ENCODE measurements at places on chromosomes 4 and X.

- peak; percentile 93 for DNase-seq
These were observed 20.7 kb downstream of the ACE2 start for GRCh38 chrX:15579778-15580747.

DNA sequence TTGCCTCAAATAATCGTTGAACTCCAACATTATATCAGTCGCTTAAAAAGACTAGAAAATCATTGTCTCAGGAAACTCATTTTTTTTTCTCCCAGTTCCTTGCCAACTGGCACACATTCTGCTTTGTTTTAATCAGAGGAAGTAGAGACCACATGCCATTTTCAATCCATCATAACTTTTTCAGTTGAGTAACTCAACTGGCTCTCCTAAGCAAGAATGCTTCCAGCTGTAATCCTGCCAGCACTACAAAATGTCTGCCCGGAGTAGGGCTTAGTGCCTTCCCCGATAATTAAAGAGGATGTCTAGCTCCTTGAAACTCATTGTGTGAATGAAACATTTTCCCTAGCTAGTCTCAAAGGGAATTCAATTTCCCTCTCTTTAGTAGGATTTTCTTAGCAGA is 33.0 kb downstream of the FREM3 start:
- DNase-seq: peak; percentile 94

- no peak for DNase-seq
These were observed 159.8 kb downstream of the DHRSX start for GRCh38 chrX:2340991-2341390.

- DNase-seq: no peak
These were observed 8.1 kb downstream of the SNX25 start for GRCh38 chr4:185217408-185217975.

- DNase-seq: no peak
These were observed 7.0 kb downstream of the AWAT1 start for GRCh38 chrX:70241501-70241900.

DNA sequence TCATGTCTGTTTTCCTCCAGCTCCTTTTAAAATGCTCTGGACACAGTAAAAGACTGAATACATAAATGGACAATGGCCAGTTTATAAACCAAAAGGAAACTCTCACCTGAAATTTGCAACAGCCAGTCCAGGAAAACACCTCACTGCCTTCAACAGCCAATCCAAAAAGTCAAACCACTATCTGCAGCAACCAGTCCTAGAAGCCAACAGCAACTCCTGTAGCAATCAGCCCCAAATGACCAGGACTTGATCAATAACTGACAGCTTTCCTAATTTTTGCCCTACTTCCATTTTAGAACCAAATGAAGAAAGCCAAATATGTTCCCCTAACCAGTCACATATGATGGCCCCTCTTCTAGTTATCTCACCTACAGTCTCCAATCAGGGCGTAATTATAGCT is 309.5 kb upstream of the CPXCR1 start:
- no peak for DNase-seq

- no peak for DNase-seq
These were observed 53.7 kb upstream of the NFKB1 start for GRCh38 chr4:102447413-102447812.

GRCh38 chrX:84240848-84241565 is 53.0 kb upstream of the RPS6KA6 start:
- DNase-seq: no peak

DNA sequence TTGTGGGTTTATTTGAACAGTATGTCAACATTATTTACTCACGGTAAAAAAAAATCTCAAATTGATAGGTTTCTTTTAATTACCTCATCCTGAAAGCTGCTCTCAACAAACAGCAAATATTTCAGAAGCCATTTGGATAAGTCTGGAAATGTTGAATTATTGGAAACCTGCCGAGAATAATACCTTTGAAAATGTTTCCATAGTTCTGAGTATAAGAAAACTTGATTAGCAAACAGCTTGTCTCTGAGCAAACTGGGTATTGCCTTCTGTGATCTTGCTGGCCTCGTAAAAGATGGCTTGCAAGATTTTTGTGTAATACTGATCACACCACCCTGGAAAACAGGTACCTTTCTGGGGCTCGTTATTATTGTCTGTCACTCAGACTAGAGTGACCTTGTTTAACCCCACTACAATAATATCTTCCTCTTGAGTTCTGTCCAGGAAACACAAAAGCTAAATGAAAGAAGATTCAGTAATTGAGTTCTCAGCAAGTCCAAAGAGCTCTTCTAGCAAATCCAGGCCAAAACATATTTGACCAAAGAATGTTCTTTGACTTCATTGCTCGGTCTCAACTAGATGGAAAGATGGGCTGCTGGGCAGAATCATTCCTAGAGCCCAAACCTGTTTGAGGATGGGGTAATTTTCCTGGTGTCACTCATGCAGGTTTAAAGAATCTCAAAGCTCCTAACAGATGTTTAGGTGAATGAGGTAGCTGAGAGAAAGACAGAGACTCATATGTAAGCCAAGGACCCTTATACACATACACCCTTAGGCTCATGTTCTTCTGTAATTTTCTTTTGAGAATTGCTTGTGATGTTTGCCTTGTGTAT is 255.6 kb upstream of the JADE1 start:
- no peak for DNase-seq

DNA sequence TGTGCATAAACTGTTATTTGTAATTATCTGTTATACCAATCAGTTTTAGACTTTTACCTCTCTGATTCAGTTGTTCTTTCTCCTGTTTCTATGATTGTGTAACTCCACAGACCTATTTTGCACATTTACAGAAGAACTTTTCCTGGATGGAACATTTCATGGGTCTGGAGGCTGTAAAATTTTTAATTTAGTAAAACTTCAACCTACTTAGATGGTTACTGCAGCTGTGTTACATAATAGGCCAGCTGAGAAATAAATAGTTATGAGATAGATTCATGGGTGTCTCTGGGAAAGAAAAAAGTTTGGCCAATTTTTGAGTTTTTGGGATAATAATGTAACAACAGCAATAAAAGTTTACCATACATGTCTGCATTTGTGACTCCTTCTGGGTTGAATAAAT is 253.5 kb downstream of the ARHGAP24 start:
- DNase-seq: no peak

- no peak for DNase-seq
These were observed 2065.8 kb downstream of the ARAP2 start for GRCh38 chr4:34178476-34178875.

GRCh38 chrX:108159028-108159670 is 67.6 kb downstream of the ATG4A start:
- no peak for DNase-seq

DNA sequence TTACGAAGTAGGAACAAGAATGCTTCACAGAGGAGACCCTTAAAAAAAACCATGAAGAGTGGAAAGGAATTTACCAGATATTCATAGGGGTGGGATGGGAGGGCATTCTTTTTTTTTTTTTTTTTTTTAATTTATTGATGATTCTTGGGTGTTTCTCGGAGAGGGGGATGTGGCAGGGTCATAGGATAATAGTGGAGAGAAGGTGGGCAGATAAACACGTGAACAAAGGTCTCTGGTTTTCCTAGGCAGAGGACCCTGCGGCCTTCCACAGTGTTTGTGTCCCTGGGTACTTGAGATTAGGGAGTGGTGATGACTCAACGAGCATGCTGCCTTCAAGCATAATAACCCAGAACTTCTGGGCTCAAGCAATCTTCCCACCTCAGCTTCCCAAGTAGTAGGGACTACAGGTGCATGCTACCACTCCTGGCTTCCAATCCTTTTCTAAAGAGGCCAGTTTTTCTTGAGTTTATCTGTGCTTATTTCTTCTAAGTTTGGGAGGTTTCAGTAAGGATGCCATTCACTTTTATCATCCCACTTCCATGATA is 65.9 kb upstream of the OGT start:
- no peak for DNase-seq

GRCh38 chr4:78310007-78310739 is 241.4 kb upstream of the ANXA3 start:
- peak; percentile 13 for DNase-seq

- peak; percentile 75 for DNase-seq
These were observed 368.9 kb upstream of the CTSO start for GRCh38 chr4:156322592-156322991.
